Activated CD4-positive, CD25-positive, alpha-beta regulatory T cell (primary cell): ENCODE measurements at places on chromosomes 2 and 18.

GRCh38 chr2:20942646-20943125 is 101.2 kb downstream of the APOB start:
- no peak for DNase-seq

DNA sequence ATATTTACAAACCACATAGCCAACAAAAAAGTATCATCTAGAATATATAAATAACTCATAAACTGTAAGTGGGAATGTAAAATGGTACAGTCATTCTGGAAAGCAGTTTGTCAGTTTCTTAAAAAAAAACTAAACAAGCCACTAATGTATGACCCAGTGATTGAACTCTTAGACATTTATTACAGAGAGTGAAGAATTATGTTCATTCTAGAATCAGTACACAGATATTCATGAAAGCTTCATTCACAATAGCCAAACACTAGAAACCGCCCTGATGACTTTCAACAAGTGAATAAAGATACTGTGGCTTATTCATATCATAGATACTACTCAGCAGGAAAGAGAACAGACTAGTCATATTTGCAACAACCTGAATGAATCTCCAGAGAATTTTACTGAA is 1541.5 kb downstream of the LRP1B start:
- no peak for DNase-seq

- DNase-seq = no peak
Observed at GRCh38 chr2:38093527-38094165, 17.7 kb upstream of the CYP1B1 start.

GRCh38 chr2:5766056-5766455 is 73.9 kb downstream of the SOX11 start:
- no peak for DNase-seq

DNA sequence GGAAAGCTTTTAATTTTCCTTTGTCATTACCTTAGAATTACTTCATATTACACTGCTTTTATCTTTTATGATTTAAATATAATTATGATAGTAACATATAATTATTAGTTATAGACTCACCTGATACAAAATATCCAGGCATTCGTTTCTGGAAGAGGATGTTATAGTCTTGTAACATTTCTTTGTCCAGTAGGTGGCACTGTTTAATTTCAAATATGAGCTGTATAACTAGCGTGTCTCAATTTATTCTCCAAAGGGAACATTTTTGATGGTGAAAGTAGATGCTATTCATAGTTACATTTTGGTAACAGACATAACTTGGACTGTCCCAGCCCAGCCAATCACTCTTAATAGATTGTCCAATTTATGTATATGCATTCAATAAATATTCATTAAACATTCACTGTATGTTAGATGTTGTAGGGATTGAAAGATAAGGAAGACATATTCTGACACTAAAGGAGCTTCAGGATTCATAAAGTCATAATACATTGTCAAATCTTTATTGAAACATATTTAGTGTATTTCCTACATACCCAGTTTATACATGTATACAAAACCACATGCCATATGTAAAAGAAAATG is 19.2 kb downstream of the DAW1 start:
- no peak for DNase-seq
